ENCODE measurements at places on chromosomes 7 and 10.

DNA sequence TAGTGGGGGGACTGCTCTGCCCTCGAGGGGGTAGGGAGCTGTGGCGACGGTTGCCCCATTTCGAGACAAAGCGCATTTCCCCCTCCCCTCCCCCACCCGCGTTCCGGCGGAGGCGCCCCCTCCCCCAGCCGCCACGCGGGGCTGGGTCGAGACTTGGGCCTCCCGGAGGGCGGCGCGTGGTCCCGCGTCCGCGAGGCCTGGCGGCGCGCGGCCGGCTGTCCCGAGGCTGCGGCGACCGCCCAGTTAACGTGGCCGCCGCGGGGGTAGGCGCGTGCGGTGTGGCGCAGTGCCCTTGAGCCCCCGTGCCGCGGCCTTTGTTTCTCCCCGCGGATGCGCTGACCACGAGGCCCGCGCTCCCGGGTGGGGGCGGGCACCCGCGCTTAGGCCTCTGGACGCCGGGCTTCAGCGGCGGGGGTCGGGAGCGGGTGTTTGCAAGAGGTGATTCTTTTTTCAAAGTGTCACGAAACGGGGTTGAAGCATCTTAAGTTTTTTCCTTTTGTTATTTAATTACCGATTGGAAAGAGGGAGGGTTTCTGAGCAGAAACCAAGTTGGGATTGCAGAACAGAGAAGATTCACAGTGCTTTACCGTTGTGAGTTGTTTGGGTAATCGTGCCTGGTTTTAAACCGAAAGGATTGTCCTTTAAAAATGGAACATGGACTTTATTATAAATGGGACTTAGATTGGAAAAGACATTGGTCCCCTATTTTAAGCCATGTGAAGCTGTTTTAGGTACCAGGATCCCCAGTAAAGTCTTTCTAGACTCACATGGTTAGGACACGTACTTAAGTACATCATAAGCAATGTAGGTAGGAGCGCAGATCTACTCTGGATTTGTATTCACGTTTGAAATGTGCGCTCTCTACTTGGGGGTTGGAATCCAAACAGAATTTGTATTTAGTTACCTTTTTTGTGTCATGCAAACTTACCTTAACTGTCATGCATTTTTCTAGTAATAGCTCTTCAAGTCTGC, 760 bp downstream of the CBX3 start:
- DNase-seq: peak; percentile 76

GRCh38 chr10:22693371-22693784, 21.0 kb downstream of the PIP4K2A start:
- no peak for DNase-seq

GRCh38 chr7:16880554-16880953, 1.2 kb downstream of the AGR3 start:
- no peak for DNase-seq

DNA sequence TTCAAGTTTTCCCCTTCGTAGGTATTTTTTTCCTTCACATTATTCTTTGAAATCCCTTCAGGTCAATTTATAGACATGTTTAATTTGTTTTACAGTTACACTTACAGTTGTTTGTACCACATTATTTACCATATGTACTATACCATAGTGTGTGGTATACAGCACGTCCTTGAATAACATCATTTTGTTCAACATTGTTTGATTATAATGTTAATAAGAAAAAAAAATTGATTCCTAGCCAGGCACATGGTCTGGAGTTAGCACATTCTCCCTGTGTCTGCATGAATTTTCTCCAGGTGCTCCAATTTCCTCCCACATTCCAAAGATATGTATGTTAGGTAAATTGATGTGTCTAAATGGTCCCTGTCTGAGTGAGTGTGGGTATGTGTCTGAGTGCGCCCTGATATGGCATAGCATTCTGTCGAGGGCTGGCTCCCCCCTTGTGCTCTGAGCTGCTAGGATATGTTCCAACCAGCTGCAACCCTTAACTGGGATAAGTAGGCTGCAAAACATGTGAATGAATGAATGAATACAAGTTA, 247.6 kb downstream of the CCDC7 start:
- no peak for DNase-seq

- no peak for DNase-seq
Observed at GRCh38 chr7:100358027-100358856, at the start of gene PILRB. Gene PILRB, plus strand, starts transcription at chr7:100358117. Its CDS starts 186 bp downstream, at chr7:100358303.

GRCh38 chr10:118298787-118299186, 43.3 kb downstream of the FAM204A start:
- no peak for DNase-seq

GRCh38 chr10:32049113-32049512, 7.1 kb downstream of the KIF5B start:
- no peak for DNase-seq

GRCh38 chr7:46230990-46231305, 309.9 kb upstream of the IGFBP3 start:
- DNase-seq: no peak

GRCh38 chr10:60314069-60314940, 75.4 kb downstream of the ANK3 start:
- peak; percentile 6 for DNase-seq

DNA sequence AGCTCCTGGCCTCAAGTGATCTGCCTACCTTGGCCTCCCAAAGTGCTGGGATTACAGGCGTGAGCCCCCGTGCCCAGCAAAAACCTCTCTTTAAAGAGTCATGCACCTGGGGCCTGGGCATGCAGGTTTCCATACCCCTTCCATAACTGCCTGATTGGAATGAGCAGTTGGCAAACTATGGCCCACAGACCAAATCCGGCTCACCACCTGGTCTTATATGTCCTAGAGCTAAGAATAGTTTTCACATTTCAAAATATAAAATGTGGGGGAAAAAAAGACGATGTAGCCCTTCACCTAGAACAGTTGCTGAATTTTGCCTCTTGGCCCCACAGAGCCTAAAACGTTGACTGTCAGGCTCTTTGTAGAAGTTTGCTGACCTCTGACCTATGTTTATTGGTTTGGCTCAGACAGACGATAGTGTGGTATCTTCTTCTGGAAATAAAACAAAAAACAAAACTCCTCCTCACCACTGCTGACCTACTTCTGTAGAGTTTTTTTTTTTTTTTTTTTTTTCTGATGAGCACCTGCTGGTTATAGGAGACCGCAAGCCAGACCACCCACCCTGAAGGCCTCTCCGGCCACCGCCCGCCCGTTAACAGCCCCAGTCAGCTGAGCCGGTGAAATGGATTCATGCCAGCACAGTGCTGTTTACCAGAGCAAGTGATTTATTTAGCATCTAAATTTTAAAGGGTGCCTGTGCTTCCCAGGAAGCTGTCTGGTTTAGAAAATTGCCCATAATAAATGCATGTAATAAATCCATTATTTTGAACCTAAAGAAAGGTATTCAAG, 33.5 kb upstream of the SFRP5 start:
- no peak for DNase-seq

DNA sequence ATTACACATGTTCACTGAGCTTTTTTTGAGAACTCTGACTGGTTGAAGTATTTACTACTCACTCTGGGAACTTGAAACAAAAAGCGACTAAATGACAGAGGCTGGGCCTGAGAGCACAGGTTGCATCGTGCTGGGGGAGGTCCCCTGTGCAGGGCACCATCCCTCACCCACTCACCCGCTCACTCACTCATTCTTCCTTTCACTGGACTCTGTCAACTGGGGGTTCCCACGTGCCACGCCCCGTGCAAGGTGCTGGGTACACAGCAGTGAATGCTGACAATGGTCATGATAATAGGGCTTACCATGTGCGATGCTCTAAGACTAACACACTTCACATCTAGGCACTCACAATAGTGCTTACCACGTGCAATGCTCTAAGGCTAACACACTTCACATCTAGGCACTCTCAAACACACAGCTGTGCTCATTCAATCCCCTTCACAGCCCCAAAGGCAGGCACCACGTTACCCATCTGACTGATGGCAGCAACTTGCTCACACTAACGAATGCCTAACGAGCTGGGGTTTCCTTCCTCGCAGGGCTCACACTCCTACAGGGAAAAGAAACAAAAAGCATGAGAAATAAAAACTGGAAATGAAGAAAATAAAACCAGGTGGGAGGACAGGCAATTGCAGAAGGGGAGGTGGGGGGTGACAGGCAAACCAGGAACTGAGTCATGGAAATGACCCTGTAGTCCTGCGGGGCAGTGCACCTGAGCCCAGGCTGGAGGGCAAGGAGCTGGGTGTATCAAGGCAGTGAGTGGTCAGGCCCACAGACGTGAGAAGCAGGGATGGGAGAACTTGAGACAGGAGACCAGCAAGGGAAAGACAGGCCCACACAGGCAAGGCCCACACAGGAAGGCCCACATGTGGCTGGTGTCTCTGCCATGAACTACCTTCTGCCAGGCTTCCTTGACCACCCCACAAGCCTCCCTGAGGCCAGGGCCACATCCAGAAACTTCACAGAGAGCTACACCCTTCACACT, 147.0 kb upstream of the FAM20C start:
- no peak for DNase-seq

DNA sequence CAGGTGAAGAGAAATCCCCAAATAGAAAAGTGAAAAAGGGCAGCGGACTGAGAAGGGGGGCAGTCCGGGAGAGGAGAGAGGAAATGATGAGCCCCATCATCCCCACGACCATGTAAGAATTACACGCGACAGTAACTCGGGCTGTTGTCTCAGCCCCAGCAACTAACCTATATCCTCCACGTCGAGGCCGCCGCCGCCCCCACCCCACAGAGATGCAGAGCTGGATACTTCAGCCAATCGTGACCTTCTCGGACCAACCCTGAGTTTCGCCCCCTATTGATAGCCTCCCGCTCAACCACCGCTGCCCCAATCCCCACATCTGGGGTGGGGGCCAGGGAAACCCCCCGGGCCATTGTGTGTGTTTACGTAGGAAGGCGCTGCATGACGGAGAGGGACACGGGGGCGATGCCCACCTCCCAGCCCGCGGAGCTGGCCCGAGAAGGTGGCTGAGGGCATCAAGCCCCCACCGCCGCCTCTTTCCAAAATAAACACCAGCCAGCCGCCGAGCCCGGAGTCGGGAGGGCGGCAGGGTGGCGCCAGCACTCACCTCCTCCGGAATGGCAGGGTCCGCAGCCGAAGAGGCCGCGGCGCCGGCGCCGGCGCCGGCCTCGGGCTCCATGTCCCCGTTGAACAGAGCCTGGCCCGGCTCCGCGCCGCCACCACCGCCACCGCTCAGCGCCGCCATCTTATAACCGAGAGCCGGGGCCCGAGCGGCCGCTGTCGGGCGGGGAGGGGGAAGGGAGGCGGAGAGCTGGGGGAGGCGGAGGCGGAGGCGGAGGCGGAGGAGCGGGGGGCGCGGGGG, 509 bp downstream of the BRAF start:
- DNase-seq: peak; percentile 73

DNA sequence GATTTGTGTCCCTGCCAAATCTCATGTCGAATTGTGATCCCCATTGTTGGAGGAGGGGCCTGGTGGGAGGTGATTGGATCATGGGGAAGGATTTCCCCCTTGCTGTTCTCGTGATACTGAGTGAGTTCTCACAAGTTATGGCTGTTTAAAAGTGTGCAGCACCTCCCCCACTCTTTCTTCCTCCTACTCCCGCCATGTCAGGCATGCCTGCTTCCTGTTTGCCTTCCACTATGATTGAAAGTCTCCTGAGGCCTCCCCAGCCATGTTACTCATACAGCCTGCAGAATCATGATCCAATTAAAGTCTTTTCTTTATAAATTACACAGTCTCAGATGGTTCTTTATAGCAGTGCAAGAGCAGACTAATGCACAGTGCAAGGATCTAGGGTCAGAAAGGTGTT, 75.4 kb downstream of the CALD1 start:
- DNase-seq: no peak

- no peak for DNase-seq
Observed at GRCh38 chr7:151735186-151735850, 141.6 kb downstream of the PRKAG2 start.
